ENCODE measurements at places on chromosomes 6 and 20.
A peak's percentile ranks its signal among the peaks of the same experiment; 100 is the strongest.

- DNase-seq = peak; percentile 67
Observed at GRCh38 chr6:166942393-166943168, 13.8 kb downstream of the RNASET2 start.

DNA sequence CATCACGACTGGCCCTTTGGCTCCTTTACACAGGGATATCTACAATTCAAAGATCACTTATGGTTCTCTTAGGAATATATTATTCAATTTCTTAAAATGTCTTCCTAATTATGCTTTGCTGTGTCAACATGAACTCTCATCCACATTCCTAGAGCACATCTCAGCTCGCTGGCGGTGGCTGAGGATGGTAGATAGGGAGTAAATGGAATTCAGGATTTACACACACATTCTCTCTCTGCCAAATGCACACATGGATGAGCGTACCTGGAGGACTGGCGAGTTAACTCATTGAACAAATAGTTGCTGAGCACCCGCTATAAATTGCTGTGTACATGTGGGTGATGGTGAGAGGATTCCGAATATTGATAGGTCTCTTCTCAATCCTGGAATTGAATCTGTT, 4.8 kb upstream of the MRPS10 start:
- DNase-seq = no peak

DNA sequence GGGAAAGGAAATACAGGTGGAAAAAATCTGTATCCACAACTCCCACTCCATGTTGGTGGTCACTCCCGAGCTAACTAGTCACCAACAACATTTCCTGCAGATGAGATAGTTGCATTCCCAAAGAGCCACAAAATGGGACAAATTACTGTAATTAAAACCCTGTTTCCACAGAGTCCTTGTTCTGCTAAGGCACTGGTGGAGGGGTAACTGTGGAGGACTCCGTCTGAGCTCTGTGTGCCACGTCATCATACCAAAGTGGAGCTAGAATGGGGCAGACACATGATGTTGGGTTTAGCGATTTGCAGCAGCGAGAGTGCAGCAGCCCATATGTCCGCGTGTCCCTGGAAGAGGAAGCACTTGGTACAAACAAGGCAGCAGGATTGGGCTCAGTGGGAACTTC, 172.5 kb upstream of the KCNK16 start:
- DNase-seq = no peak

- no peak for DNase-seq
Observed at GRCh38 chr6:71982389-71982788, 96.0 kb downstream of the RIMS1 start.

GRCh38 chr20:32647606-32648005, 26.1 kb downstream of the C20orf203 start:
- DNase-seq = no peak

- no peak for DNase-seq
Observed at GRCh38 chr6:37738216-37738615, 40.5 kb upstream of the MDGA1 start.

- no peak for DNase-seq
Observed at GRCh38 chr20:39021748-39022147, 59.6 kb downstream of the DHX35 start.

DNA sequence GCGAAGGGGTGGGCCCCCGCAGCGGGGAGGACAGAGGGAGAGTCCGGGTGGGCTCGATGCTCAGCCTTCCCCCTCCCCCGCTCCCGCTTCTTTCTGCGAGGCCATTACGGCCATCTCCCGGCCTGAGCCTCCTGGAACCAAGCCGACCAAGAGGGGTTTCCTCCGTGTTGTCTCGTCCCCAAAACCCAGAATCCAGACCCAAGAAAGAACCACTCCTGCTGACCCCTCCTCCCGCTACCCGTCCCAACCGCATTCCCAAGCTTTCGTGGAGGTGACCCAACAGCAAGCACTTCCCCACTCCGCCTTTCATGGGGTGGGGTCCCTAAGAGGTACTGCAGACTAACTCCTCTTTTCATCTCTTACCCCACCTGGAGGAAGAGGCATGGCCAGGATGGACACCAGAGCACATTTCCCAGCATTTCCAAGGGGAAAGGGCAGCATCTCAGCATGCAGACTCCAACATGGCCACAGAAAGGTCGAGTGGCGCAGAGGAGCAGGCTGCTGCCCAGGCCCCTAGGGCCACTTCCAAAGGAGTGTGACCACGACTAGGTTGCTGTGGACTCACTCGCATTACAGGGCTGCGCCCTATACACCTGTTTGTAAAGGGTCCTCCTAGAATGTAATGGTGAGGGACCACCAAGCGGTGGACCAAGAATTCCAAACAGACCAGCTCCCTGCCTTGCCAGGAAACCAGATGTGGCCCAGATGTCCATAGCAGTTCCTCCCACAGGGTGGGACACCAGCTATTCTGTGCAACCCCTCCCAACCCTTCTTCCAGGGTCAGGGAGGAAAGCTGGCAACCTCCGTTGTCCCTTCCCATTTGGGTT, 53.4 kb downstream of the MRPL14 start:
- no peak for DNase-seq

DNA sequence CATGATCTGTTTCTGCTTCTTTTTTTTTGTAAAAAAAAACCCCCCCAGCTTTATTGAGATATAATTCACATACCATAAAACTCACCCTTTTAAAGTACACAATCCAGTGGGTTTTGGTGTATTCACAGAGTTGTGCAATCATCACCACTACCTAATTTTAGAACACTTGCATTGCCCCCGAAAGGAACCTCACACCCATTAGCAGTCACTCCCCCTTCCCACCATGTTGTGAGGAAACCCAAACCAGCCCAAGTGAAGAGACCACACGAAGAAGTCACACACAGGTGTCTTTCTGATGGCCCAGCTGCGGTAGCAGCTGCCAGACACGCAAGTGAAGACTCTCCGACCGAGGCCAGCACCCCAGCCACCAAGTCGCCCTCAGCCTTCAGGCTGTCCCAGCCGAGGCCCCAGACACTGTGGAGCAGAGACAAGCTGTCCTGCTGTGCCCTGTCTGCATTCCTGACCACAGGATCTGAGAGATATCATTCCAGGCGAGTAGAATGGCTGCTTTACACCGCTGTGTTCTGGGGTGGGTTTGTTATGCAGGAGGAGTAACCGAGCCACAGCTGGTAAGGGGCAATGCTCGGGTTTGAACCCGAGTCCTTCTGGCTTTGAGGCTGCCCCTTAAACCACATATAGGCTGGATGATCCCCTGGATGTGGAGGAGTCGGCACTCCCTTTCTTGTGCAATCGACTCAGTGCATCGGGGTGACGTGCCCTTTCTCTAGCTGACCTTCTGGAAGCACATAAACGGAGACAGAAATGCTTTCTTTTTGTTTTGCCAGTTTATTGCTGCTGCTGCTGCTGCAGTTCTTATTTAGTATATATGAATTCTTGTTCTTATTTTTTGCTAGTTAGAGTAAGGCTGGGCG, 59.1 kb upstream of the PTPN1 start:
- no peak for DNase-seq

GRCh38 chr6:152330961-152331360, 306.2 kb downstream of the SYNE1 start:
- no peak for DNase-seq

GRCh38 chr20:61219021-61219431, 33.0 kb upstream of the CDH4 start:
- DNase-seq = no peak

DNA sequence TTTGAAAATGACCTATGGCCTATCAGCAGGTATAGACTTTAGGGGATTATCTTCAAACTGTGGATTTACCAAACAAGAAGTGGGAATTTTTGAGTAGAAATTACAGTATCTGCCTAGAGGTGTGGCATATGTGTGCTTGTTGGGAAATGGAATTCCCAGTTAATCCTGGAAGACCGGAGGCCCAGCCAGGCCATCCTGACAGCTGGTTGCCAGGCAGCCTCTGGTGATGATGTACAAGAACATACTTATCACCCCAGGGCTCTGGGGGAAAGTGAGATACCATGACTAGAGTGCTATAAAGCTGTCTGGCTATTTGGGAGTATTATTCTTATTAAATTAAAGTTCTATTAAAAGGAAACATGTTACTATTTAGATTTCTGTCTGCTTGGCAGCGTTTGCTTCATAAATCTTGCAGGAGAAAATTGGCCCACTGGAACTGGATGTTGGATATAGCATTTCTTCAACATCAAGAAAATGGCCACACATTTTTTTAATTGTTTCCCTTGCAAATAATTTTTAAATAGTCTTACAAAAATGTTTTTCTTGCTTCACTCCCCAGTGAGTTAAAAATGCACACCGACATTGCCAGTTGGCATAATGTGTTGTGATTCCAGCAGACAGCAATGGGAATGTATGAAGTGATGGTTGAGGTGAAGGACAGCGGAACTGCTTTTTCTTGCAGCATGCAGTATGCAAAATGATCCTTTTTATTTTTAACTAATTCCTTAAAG, 187.8 kb downstream of the MYLK4 start:
- DNase-seq = no peak

DNA sequence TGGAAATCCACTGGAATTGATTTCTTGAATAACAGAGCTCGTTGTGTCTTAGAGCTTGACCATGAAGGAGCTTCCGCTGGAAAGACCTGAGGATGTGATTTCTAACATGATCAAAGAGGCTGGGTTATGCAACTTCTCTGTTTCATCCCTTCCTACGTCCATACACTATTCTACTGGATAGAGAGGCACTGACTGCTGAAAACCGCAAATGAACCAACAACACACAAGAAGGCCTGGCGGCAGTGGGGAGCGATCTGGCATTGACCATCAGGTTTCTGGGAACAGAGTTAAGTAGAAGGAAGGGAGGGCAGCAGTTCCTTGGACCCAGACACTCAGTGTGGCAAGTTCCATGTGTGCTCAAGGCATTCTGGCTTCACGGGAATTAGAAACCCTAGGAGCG, 13.3 kb downstream of the LRRN4 start:
- no peak for DNase-seq

- no peak for DNase-seq
Observed at GRCh38 chr6:108001696-108002231, 43.8 kb upstream of the SEC63 start.

- no peak for DNase-seq
Observed at GRCh38 chr20:59812286-59813125, 120.9 kb downstream of the SYCP2 start.

DNA sequence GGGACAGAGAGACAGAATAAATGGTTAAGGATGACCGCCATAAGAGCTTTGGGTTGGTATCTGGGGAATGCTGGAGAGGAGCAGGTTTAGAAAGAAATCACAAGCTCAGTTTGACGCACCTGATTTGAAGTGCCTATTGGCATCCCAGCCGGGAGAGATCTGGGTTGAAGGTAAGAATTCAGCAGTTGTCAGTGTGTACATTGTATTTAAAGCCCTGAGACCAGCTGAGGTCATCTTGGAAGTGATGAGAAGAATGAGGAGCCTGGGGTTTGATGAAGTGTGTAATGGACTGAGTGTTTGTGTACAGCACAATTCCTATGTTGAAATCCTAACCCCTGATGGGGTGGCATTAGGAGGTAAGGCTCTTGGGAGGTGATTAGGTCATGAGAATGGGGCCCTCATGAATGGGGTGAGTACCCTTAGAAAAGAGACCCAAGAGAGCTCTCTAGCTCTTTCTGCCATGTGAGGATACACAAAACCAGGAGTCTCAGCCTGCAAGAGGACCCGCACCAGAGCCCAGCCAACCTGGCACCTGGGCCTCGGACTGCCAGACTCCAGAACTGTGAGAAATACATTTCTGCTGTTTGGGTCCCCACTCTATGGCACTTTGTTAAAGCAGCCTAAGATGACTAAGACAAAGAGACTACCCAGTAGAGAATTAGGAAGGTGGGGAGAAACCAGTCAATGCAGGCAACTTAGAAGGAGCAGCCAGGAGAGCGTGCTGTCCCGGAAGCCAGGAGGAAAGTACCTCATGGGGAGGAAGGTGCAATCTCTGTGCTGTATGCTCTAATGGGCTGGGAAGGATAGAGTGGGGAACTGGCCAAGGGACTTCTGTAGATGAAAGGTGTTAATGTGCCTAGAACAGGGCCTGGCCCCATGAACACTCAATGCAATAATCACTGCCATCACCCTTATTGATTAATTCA, 133.7 kb upstream of the SLC24A3 start:
- no peak for DNase-seq

- DNase-seq = peak; percentile 74
Observed at GRCh38 chr6:4775494-4776130, 592 bp upstream of the CDYL start.

GRCh38 chr6:113596387-113597230, 260.5 kb upstream of the MARCKS start:
- DNase-seq = no peak

DNA sequence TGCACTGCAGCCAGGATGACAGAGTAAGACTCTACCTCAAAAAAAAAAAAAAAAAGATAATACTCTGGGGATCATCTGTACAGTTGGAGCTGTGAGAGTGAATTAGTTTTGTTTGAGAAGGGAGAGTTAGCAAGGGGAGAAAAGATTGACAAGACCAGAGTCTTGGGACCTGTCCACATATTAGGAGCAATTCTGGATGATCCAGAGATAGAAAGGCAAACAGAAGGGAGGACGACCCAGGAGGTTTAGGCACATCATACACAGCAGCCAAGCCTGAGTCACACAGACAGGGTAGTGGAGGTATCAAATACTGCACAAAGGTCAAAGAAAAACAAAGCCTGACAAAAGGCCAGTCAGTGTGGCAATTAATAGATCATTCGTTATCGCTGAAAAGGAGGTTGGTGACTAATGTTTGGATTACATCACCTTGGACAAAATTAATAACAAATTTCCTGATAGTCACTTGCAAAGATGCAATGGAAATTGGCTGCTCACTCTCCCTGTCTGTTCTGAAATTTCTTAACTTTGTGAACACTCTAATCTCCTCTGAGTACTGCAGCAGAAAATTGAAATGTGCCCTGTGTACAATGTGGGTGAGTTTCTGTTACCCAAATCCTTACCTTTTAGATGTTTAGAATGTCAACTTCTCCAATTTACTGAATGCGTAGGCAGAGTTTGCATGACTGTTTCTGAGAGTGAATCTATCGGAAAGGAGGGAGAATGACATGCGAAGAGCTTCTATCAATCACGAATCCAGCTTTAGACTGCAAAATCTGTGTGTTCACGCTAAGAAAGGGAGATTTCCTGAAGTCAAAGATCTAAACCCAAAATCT, 105.4 kb downstream of the TSHZ2 start:
- no peak for DNase-seq

GRCh38 chr6:92568541-92568940, 850.8 kb downstream of the EPHA7 start:
- no peak for DNase-seq

GRCh38 chr20:59831916-59832270, 101.5 kb downstream of the SYCP2 start:
- no peak for DNase-seq

- no peak for DNase-seq
Observed at GRCh38 chr20:16115911-16116552, 457.2 kb downstream of the KIF16B start.

DNA sequence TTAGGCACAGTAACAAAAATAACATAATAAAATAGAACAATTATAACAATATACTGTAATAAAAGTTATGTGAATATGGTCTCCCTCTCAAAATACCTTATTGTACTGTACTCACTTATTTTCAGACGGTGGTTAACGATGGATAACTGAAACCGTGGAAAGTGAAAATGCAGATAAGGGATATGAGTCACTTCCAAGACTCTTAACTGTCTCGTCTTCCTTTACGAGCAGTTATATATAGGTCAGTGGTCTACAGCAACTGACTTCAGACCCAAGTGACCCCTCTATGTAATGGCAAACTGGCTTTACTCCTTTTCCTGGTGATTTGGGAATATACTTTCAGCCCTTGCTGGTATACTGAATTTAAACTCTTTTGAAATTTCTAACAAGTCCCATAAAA, 261.4 kb downstream of the SLC35F1 start:
- DNase-seq = no peak

Data from CD4-positive, alpha-beta T cell treated with Interleukin-6 at 100 ng/mL for 8 hours (primary cell).